ENCODE measurements at places on chromosomes 3 and 15.

DNA sequence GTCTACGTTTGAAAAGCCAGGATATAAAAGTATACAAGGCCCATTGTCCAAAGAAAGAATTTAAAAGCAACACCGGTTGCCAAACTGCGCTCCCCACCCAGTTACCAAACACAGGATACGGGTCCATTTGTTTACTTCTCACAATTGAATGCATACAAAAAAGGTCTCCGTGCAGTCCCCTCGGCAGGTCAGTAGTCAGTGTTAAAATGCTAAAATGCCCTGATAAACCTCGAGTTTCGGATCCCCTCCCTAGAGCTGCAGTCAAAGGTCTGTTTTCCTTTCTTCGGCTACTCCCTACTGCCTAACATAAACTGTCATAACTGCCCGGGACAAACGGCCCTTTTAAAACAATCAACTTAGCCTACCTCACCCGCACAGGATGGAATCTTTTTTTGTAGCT, 534.6 kb downstream of the FOXP1 start:
- DNase-seq: no peak

DNA sequence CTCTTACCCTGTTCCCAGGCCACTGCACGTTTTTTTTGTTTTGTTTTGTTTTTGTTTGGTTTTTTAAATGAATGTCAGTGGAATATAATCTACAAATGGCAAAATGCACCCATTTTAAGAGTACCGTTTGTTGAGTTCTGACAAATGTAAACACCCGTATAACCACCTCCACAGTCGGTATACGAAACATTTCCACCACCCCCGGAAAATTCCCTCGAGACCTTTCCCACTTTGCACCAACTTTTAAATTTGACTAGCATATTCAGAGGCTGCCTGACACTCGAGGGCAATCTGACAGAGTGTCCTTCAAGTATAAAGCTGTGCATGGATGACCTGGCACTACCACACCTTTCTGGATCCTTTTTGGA, 613 bp upstream of the ARHGEF3 start:
- no peak for DNase-seq

DNA sequence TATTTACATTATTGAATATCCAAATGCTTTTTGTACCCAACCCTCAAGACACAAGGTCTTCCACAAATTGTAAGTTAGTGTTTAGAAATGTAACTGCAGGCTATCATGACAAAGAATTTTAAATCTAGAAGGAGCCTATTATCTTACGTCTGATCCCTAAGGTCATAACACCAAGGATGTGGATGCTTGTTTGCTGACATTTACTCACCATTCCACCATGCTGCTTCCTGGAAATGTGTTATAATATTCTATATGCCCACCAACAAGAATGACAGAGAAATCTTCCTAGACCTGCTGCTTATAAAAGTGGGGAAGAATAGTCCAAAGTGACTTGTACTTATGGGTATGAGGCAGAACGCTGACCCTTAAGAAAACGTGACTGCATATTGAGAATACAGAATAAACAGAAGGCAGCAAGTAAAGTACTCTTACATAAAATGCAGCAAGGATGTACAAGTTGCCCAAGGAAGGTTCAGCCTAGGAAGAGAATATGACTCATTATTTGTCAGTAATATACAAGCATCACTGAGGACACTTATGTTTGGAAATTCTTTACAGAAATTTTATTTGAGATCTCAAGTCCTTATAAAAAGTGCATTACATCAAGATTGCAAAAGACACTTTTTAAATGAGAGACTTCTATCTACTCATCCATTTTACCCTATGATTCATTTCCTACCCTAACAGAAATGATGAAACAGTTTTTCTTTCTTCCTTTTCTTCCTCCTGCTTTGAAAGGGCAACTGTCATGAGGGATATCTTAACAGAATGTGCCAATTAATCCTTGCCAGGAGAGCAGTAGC, 59.6 kb downstream of the ESYT3 start:
- DNase-seq: peak; percentile 73

- DNase-seq: no peak
Observed at GRCh38 chr3:154125378-154126030, 4.3 kb downstream of the ARHGEF26 start.

DNA sequence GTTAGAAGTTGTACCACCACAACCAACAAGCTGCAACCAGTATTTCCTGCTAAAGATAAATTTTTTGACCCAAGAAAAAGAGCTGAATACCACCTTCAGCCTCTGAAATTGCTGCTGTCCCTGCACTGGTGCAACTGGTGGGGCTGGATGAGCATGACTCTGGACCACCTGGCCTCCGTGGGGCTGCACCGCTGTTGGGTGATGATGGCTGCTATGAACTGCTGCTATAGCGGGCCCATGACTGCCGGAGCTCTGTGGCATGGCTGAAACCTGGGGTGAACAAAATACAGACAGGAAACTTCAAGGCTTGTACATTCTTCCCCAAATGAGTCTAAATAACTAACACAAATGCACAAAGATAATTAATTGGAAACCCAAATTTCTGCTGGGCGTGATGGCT, 28.9 kb downstream of the SIN3A start:
- DNase-seq: no peak

DNA sequence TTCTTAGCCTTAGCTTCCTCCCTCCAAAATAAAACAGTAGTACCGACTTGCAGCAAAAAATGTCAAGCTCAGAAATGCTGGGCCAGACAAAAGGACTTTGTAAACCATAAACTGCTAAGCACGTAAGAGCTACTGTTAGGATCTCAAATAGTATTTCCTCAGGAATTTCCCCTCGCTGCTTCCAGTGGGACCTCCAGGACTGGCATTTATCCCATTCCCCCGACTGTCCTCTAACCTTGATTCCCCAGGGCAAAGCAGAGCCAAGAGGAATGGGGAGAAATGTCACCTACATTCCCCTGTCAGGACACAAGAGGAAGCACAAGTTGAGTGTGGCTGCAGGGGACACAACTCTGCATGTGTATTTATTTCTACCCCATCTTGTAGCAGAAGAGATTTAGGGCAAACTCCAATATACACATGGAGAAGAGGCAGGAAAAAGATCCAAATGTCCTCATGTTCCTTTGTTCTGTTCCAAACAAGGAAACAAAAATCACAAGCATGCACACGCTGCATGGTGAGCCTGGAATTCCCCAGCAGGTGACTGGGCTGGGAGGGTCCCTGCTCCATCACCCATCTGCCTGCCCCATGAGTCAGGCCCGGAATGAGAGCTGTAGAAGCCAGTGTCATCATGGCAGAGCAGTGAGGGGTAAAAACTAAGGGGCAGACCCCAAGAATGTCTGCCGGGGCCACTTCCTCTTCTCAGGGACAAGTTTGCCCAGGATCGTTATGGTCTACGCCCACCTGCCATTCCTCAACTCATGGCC, 4.2 kb downstream of the STOML1 start:
- no peak for DNase-seq

- no peak for DNase-seq
Observed at GRCh38 chr3:127037021-127037400, 54.1 kb downstream of the PLXNA1 start.

All from mesenchymal stem cell (in vitro differentiated cells and primary cell).